ENCODE measurements at places on chromosomes 2 and 18.

DNA sequence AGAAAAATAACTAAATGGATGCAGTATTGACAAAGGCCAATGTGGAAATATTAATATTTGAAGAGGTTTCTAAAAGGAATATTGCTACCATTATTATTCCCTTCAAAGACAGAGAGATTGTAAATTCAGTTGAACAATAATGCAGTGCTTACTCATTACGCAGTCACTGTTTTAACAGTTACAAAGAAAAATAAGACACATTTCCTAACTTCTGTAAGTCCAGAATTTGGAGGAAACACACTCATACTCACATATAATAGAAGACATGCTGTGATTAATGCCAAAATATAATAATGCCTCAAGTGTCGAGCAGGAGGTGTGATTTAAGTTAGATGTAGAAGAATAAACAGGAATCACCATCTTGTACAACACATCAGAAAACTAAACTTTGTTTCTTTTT, 389.2 kb downstream of the FBXO15 start:
- DNase-seq = no peak

GRCh38 chr2:238403632-238404405, 22.9 kb upstream of the ASB1 start:
- no peak for DNase-seq

GRCh38 chr2:68052717-68053422, 9.9 kb downstream of the C1D start:
- DNase-seq = no peak

DNA sequence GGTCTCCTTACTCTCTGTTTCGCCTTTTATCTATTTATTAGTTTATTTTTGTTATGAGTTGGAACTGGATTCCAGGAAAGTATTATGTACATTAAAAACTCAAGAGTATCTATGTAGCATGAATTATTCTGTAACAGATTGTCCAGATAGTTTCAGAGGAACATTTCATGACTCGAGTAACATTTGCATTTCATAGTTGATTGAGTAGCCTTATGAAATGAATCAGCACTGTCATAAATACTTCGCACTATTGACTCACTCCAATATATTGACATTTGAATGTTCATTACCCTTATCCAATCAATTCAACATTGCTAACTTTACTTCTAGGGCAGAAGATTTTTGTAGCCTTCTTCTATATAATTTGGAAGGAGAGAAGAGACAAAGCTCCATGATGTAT, 11.3 kb upstream of the VRK2 start:
- no peak for DNase-seq

- DNase-seq = no peak
These were observed 377.7 kb upstream of the ST6GAL2 start for GRCh38 chr2:107263628-107264027.

DNA sequence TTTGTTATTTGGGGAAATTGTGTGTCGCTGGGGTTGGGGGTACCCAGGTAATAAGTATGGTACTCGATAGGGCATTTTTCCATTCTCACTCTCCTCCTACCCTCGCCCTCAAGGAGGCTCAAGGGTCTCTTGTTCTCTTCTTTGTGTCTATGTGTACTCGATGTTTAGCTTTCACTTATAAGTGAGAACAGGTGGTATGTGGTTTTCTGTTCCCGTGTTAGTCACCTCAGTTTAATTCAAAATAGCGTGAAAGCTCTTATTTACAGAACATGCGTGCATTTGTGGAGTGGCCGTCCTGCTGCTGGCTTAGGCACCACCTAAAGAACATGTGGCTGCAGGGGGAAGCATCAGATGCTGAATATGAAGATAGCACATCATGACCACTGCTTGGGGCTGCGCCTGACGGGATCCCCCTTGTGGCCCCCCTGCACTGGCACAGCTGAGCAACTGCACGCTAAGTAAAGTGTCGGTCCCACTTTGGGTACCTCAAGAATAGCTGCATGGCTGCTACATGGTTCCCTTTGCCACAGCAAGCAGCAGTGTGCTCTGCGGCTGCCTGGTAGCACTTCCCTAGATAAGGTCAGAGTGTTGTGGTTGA, 569.0 kb downstream of the DCDC2C start:
- DNase-seq = no peak

DNA sequence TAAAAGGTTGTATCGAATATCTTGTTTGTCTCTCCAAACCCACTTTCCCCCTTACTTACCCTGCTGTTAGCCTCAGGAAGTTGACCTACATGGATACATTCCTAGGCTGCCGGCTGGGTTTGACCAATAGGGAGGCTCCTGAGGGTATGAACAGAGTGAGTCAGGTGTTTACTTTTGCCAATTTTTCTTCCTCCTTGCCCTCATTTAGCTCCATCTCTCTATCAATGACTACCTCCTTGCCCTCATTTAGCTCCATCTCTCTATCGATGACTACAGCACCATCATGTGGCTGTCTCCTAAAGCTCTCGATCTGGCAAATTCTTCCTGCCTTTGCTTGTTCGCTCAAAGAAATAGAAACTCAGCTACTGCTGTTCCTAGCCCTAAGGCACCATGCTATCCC, 571.9 kb upstream of the CRIM1 start:
- DNase-seq = peak; percentile 14

DNA sequence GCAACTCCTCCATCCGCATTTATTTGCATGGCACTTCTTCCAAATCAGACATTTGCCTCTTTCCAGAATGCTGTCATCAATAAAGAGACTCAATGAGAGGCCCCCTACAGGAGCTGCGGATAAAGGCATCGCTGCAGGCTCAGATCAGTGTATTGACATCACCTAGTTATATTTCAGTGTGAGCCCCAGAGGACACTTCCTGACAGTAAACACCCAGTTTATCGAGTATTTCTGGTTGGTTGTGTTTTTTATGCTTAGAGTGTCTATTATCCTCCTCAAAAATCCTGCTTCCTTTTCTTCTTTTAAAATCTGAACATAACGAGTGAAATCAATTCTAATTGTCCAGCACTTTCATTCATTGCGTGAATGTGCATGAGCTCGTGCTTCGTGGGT, 38.8 kb downstream of the NRP2 start:
- DNase-seq = no peak

DNA sequence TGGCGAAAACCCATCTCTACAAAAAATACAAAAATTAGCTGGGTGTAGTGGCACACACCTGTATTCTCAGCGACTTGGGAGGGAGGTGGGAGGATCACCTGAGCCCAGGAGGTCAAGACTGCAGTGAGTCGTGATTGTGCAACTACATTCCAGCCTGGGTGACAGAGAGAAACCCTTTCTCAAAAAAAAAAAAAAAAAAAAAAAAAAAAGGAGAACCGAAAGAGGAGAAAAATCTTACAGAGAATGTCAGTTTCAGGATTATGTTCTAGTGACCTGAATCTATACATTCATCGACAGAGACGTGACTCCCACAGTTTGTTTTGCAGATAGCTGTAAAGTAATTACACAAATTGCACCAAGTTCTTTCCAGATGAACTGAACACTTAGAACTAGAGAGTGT, 187.8 kb downstream of the FTCDNL1 start:
- DNase-seq = no peak

DNA sequence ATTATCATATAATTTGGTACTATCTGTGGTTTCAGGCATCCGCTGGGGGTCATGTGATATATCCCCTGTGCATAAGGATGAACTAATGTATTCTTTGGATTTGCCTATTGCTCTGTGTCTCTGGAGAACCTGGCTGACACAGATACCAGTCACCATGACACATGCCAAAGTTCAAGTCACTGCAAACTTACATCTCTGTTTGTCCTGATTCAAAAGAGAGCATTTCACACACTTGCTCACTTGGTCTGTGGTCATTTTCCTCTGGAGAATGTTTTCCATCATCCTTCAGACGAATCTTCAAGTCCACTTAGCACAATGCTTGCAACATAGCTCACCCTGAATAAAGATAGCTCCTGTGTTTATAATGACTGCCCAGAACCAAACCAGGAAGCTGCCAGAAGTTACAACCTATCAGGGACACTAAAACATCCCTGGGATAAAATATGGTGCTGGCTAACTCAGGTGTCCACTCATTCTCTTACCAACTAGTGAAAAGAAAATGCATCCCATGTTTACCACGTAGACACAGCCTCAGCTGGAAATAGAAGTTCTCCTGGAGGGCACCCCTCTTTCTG, 18.1 kb downstream of the SULT1C3 start:
- no peak for DNase-seq

GRCh38 chr2:239566162-239566994, 165.6 kb upstream of the HDAC4 start:
- DNase-seq = no peak

DNA sequence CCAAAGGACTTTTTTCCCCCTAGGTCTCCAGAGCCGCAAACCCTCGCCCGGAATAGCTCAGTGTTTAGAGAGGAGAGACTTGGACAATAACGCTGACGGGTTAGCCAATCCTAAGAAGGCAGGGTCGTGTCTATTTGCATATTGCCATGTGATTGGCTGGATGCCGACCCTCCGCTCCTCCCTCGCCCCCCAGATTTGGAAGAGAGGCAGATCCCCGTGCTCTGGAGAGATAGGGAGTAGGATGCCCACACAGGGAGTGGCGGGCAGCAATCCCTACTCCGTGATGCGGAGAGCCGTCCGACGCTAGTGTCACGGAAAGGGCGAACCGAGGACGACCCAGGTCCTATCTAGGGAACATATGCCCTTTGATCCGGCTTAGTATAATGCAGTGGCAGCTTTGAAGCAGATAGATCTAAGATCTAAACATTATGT, 1.4 kb downstream of the WNT6 start:
- DNase-seq = peak; percentile 69

DNA sequence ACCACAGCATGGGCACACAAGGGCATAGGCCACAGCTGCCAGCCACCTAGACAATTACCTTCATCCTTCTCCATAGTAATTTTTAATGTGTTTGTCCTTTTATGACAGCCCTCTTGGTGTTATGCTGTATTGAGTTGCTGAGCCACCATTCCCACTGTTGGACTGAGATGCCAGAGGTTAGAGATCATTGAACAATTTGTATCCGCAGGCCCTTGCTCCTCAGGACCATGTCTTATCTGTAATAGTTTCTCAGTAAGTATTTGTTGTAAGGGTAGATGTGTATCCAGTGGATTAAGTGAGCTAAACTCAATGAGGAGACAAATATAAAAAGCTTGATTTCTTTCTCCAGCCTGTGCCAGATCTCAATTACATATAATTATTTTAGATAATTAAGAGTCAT, 832.8 kb upstream of the ID2 start:
- no peak for DNase-seq

DNA sequence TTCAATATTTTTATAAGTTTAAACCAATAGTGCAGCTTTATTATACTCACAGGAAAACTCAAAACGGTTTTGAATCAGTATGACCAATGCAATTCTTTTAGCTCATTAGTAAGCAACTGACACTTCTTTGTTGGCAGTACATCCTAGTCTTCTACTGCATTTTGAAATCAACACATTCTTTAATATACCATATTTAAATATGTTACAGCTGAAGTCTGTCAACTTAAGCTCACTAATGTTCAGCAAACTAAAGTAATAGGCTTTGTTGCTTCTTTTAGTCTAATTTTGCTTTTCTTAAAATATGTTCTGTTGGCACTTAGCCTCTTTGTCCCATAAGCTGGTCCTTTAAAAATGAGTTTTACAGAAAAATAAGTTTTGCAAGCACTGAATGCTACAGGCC, 55.4 kb upstream of the CCBE1 start:
- DNase-seq = no peak

- no peak for DNase-seq
These were observed 8.6 kb downstream of the SPR start for GRCh38 chr2:72895759-72896281.

DNA sequence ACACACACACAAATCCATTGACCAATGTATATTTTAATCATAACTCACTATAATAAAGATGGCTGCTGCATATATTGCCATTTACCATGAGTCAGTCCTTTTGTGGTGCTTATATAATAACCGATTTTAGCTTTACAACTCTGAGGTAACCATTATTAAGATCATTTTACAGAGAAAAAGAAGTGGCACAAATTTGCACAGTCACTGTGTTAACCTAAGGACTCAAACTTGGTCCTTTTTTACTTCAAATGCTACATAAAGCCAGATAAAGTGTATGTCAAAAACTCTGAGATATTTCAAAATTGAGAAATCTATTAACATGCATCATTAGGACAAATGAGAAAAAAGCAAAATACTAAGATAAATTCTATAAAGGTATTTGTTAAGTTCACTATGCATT, 923.7 kb downstream of the NRXN1 start:
- DNase-seq = no peak
